ENCODE measurements at places on chromosomes 11 and 22.

- no peak for DNase-seq
Observed at GRCh38 chr22:42379966-42380537, 52.2 kb downstream of the NFAM1 start.

GRCh38 chr22:30457981-30458380 is 13.8 kb downstream of the SEC14L3 start:
- no peak for DNase-seq

- no peak for DNase-seq
Observed at GRCh38 chr11:123409456-123410217, 20.4 kb upstream of the GRAMD1B start.

- DNase-seq = peak; percentile 5
Observed at GRCh38 chr11:28559492-28559891, 451.3 kb downstream of the METTL15 start.

DNA sequence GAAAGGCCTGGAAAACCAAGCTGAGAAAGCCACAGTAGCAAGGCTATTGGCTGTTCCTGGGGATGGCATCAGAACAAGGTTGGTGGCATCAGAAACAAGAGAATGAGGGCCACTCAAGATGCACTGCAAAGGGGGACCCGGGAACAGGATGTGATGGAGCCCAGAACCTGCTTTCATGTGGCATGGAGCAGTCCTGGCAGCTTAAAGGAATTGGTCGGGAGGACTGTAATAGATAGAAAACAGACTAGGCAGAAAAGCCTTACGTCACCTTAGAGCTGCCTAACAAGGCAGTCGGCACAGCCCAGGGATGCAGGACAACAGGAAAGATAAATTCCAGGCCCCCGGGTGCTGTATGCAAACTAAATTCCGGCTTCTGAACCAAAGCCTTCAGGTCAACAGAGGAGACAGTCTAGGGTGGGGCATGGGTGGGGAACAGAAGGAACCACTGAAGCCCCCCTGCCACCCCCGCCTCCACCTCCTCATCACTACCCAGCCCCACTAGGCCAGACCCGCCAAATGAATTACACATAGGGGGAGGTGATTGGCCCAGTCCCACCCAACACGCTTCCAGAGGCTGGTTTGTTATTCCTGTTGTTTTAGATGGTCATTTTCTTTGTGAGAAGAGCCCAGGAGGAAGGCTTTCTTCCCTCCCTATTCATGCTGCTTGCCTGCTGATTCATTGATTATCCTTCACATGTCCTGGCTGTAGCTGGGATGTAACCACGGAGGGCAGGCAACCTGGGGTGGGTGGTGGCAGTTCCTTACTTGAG is 25.7 kb upstream of the LRRC55 start:
- DNase-seq = peak; percentile 15

- no peak for DNase-seq
Observed at GRCh38 chr22:42431401-42432019, 693 bp downstream of the NFAM1 start.

All from neuronal stem cell (in vitro differentiated cells).